ENCODE measurements at places on chromosomes 1 and 21. TPM values are rescaled to one million over a fixed set of nuclear protein-coding genes. Genes with fewer than 3 reads are reported as not detected.

RNU1-1 gene
- 2,156 TPM for total RNA-seq

SZT2 gene
- 89.1 TPM for total RNA-seq

CTSK gene
- 3.8 TPM for total RNA-seq

A3GALT2 gene
- not detected for total RNA-seq

MFAP2 gene
- not detected for total RNA-seq

ZNF683 gene
- 0.34 TPM for total RNA-seq

TNFRSF4 gene
- total RNA-seq: 418 TPM

SLC35E2B gene
- 65.2 TPM for total RNA-seq

SMIM1 gene
- total RNA-seq: not detected

PDZK1 gene
- 0.49 TPM for total RNA-seq

LIN28A gene
- not detected for total RNA-seq

HSD3B1 gene
- not detected for total RNA-seq

HPDL gene
- total RNA-seq: 4.5 TPM

KLHDC7A gene
- total RNA-seq: not detected

TLR5 gene
- 0.17 TPM for total RNA-seq

REN gene
- total RNA-seq: not detected

LCE7A gene
- total RNA-seq: not detected

GNB1 gene
- total RNA-seq: 409 TPM

NUDT4B gene
- not detected for total RNA-seq

OR2L5 gene
- not detected for total RNA-seq

CCDC185 gene
- not detected for total RNA-seq

FMO3 gene
- total RNA-seq: not detected

DISC1 gene
- 14.0 TPM for total RNA-seq

ALG14 gene
- total RNA-seq: 2.4 TPM

ZSWIM5 gene
- 0.17 TPM for total RNA-seq

KDF1 gene
- total RNA-seq: not detected

DNAJC6 gene
- 13.0 TPM for total RNA-seq

SPRR2A gene
- not detected for total RNA-seq

VSIG8 gene
- not detected for total RNA-seq

NCDN gene
- total RNA-seq: 70.6 TPM

AK5 gene
- 0.93 TPM for total RNA-seq

SPATA21 gene
- total RNA-seq: 0.12 TPM

SLAMF8 gene
- 1.4 TPM for total RNA-seq

CFHR1 gene
- not detected for total RNA-seq

DNAJC8 gene
- 100 TPM for total RNA-seq

FAF1 gene
- total RNA-seq: 67.5 TPM

DCDC2B gene
- not detected for total RNA-seq

BSND gene
- not detected for total RNA-seq

CHIA gene
- not detected for total RNA-seq

NID1 gene
- total RNA-seq: 0.17 TPM

LRP8 gene
- total RNA-seq: 71.7 TPM

CNN3 gene
- 3.1 TPM for total RNA-seq

CLDN8 gene
- total RNA-seq: not detected

ZBTB17 gene
- total RNA-seq: 56.5 TPM

GJA9 gene
- not detected for total RNA-seq

RAP1GAP gene
- total RNA-seq: 0.54 TPM

RNF223 gene
- not detected for total RNA-seq

LCE3E gene
- not detected for total RNA-seq

KCNC4 gene
- total RNA-seq: 3.9 TPM

IGSF8 gene
- total RNA-seq: 27.8 TPM

ESPN gene
- 1.1 TPM for total RNA-seq

FABP3 gene
- not detected for total RNA-seq
